ENCODE measurements at places on chromosomes 4 and X.
A peak's percentile ranks its signal among the peaks of the same experiment; 100 is the strongest.

GRCh38 chr4:89572224-89572858 lies 264.6 kb downstream of the SNCA start:
- DNase-seq: no peak

DNA sequence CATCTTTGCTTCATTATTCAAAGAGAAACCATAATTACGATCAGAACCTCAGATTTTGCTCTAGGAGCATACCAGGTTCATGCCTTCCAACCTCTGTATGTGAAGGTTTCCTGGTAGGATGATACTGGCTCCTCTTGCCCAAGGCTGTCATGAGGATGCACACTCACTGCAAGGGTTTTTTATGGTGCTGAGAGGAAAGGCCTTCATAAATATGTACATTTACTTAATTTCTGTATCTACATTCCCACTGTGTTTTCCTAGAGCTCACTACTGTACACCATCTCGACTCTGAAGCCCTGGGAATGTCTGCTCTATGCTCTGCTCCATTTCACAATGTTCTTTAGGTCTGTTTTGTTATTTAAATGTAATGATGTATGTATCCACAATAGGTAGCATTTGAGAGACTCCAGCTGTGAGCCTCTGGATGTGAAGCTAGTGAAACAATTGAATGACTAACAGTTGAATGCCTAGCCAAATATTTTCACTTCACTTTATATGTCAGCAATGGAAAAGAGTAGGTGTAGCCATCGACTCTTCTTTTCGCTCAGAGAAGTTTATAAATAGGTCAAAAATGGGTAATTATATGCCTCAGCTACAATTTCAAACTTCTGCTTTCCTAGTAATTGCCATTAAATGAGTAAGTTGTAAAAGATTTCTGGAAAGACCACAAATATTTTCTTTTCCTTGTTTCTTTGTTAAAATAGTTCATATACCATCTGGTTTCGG lies 228.0 kb downstream of the PALLD start:
- DNase-seq: no peak

DNA sequence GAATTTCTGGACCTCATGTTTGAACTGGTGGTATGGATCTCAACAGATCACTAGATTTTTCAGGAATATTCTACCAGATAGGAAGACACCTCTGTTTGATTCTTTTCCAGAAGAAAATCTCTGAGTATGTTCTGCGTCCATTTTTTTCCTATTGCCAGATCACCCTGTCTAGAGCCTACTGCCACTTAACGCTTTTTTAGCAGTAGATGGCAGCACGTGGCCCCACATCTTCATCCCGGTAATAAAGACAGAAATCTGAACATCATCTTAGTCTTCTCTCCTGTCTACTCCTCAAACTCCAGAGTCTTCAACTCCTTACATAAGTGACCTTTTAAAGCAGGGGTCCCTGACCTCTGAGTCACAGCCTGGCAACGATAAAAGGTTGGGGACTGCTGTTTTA lies 184.7 kb downstream of the TMA16 start:
- no peak for DNase-seq

GRCh38 chr4:137226221-137226620 lies 306.1 kb downstream of the PCDH18 start:
- no peak for DNase-seq

GRCh38 chr4:174394915-174395314 lies 111.2 kb downstream of the CEP44 start:
- no peak for DNase-seq

DNA sequence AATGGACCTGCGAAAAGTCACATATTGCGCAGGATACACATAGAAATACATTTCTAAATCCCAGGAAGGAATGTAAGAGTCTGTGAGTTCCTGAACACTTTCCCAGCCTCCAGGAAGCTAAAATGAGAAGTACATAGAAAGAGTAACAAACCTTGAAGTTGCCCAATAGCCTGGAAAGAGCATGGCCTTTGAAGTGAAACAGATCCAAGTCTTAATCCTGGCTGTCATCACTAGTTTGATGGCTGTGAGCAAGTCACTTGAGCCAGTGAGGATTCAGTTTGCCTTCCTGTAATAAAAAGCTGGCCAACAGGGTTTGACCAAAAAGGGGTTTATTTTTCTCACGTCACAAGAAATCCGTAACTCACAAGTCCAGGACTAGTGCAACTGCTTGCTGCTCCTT lies 69.8 kb downstream of the ARHGEF38 start:
- DNase-seq: no peak

DNA sequence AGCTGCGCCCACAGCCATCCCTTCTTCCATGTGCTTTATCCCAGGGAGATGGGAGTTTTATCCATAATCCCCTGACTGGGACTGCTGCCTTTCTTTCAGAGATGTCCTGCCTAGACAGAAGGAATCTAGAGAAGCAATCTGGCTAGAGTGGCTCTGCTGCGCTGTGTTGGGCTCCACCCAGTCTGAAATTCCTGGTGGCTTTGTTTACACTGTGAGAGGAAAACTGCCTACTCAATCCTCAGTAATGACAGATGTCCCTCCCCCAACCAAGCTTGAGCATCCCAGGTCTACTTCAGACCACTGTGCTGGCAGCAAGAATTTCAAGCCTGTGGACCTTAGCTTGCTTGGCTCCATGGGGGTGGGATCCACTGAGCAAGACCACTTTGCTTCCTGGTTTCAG lies 116.9 kb upstream of the AR start:
- no peak for DNase-seq

DNA sequence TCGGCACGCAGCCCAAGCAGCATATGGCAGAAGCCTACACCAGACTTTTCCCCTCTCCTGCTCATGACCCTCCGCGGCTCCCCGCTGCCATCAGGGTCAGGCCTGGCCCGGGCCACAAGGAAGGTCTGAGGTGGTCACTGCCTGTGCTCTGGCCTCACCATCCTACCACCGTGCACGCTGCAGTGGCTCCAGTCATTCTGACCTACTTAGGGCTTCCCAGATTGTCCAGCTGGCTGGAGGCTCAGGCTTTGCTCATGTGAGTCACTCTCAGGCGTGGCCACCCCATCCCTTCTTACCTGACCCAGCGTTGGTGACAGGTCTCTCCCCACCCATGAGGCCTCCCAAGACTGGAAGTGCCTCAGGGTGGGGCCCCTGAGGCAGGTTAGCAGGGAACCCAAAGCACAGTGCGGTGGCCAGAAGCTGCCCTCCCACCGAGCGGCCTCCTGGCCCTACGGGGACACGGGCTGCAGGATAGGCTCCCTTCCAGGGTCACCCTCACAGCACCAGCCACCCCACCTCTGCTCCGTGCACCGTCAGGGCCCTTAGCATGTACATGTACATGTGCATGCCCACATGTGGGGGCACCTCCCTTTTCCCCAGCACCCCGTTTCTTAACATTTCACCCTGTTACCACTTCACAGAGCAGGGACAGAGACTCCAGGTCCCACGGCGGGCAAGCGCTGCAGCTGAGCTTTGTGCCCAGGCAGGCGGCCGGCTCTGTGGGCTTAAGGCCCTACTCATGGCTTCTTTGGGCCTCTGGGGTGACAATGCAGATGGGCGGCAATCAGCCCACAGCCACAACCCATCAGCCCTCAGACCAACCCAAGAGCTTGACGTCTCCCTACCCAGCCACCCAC lies 2.2 kb downstream of the TREX2 start:
- no peak for DNase-seq

DNA sequence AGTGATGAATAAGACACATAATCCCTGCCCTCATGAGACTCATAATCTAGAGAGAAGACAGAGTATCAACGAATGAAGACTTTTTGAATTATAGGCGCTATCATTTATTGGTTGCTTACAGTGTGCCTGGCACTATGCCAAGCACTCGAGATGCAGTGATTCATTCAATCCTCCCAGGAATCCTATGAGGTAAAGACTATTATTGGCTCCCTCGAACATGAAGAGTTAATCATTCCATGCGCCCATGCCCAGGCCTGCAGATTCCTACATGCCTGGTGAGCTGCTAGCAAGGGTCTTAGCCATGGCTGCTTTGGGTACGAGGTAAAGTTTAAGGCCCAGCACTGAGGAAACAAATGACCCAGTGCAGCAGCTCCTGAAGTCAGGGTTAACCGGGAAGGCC lies 47.0 kb downstream of the TEX13B start:
- DNase-seq: no peak

DNA sequence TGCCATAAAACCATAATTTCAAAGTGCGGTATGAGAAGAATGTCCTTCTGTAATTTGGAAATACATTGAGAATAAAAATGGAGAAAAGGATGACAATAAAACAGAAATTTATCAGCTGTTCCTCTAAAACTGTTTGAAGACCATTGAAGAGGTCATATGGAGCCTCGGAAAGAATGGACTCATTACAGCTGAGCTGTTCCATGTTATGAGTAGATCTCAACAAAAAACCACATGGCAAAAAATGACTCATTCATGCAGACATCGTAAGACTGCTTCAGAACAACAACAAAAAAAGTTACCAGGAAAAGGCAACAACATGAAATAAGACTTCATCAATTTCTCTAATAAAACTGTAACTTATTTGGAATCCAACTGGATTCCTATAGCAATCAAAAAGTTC lies 39.7 kb downstream of the AKAP4 start:
- DNase-seq: peak; percentile 67

DNA sequence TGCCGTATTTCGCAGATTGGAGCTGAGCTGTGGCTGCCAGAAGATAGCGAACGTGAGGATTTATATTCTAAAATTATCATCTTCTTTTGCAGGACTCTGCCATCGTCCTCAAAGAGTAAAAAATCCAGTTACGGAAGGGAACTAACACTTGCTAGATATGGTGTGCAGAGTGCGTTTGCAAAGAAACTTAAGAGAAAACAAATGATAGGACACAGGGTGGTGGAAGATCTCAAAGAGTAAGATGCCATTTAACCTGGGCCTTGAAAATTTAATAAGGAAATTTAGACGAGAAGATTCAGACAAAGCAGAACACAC lies 566 bp downstream of the LARP7 start:
- DNase-seq: no peak

DNA sequence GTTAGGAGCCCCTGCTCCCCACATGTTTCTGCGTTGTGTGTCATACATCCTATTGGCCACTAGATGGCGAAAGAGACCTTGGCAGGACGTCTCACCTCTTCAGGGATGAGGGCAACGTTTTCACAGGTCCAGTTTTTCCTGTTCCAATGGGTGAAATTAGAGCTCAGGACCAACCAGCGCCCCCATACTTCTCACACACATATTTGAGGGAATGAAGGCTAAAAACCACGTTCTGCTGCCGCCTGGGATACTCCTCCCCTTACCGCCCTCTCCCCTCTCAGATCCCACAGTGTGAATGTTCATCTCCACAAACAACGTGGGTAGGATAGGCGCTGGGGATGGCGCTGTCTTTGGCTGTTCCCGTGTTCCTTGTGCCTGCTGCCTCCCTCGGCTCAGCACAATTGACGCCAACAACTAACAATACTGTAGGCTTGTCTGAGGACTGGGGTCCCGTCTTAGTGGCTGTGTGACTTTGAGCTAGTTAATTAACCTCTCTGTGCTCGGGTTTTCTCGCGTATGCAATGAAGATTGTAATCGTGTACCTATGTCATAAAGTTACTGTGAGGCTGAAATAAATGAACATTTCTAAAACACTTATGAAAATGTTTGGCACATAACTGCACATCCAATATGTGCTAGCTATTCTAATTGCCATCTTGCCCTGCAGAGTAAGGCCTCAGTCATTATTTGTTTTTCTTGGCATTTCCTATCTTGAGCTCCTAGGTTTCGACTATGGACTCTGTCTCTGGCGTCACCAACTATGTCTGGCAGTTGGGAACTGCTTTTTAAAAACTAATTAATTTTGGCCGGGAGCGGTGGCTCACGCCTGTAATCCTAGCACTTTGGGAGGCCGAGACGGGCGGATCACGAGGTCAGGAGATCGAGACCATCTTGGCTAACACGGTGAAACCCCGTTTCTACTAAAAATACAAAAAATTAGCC lies 181.3 kb upstream of the STK26 start:
- peak; percentile 39 for DNase-seq

DNA sequence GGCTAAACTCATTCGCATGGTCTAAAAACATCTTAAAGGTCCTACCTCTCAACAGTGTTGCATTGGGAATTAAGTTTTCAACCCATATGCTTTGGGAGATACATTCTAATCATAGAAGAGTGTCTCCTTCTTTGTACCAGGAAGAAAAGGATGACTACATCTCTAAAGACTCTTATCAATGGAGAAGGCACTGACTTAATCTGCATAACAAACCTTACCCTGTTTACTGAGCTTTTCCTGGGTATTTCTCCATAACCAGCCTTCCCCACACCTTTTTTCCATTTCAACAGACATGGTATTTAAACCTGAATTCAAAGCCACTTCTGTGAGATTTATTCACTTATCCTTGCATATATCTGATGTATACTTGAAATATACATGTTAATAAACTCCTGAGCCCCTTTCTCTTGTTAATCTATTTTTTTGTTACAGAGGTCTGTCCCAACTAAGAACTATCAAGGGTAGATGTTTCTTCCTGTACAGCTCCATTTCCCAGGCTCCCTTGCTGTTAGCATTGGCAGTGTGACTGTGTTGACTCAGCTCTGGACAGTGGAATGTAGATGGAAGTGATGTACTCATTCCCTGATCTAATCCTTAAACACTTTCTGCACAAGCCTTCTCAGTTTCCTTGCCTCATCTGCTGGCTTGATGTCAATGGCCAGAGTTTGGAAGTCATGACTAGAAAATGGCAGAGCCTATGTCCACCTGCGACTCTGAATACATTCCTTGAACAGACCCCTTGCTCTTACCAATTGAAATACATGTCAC lies 148.9 kb upstream of the CPEB2 start:
- DNase-seq: no peak

DNA sequence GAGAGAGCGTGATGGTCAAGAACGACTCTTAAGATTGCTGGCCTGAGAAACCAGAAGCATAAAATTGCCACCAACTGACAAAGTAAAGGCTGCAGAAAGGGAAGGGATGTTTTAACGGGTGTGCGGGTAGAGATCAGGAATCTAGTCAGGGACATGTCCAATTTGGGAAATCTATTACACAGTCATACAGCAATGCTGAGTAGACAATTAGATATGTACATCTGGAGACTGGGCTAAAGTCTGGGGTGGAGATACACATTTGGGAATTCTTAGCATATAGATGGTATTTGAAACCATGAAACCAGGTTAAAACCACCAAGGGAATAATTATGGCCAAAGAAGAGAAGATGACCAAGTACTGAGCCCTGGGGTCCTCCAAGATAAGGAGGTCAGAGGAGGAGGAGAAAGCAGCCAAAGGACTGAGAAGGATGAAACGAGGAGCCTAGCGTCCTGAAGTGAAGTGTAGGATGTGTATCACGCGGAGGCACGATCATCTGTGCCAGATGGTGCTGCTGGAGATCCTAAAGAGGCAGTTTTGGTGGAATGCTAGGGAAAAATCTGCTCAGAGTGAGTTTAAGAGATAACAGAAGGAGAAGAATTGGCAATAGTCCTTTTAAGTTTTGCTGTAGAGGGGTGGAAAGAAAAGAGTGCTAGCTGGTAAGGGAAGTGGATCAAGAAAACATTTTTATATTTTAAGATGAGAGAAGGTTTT lies 36.5 kb downstream of the SEC24D start:
- DNase-seq: no peak

DNA sequence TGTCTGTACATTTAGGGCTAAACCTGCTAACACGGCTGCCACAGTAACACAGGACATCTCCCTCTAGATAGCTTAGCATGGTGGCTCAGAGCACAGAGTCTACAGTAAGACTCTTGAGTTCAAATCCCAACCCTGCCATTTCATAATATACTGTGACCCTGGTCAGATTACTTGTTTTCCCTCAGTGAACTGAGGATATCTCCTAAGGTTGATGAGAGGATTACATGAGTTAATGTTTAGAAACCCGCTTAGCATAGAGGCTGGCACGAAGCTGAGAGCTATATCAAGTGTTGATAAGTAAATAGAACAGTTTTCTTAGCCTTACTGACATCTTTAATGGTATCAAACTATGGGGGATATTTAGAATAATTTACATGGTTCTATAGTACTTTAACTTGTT lies 37.2 kb downstream of the CASP3 start:
- no peak for DNase-seq

All from T-helper 2 cell (primary cell).